ENCODE measurements at places on chromosomes 7 and 10. TPM values are rescaled to one million over a fixed set of nuclear protein-coding genes. Genes with fewer than 3 reads are reported as not detected.
A peak's percentile ranks its signal among the peaks of the same experiment; 100 is the strongest.

Gene CFAP46
- total RNA-seq: not detected

Gene TRIM73
- 26.2 TPM for total RNA-seq

Gene IDI2
- not detected for total RNA-seq

Gene DOCK1
- not detected for total RNA-seq

Gene HYAL4
- not detected for total RNA-seq

Gene LEP
- not detected for total RNA-seq

GRCh38 chr10:80261316-80262030, 28.0 kb downstream of the MAT1A start:
- no peak for DNase-seq

- DNase-seq: no peak
These were observed 3.1 kb downstream of the SLK start for GRCh38 chr10:103969857-103970627.

DNA sequence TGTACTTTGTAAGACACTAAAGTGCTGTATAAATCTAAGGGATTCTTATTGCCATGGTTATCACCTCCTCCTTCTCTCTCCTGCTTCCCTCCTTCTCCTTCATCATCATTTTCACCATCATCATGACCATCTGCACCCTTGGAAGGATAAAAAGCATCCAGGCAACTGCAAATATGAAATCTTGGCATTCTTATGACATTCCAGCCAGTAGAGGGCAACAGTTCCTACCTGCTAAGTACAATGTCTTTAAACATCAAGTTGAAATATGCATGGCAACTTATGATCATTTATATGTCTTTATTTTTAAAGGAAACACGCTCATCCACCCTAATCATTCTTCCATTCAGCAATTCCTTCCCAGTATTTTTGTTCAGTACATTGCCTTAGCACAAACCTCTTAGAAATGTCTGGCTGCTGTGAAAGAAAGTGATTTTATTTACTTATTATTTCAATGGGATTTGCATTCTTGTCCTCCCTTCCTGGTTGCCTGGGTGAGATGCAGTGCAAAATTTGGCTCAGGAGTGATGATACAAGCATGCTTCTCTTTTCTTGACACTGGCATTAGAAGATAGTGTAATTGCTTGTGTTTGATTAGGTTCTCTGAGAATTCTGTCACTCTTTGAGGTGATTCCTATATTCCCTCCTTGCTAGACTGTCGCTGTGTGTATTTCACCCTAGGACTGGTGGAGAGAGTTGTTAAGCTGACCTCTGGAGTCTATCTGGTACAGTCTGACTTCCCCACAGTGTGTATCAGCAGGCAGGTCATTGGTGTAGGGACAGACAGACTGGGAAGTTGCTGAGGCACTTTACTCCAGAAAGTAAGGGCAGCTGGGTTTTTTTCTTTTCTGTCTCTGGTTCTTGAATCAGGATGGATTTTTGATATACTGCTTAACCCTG, 188.5 kb upstream of the BMPER start:
- peak; percentile 27 for DNase-seq

- no peak for DNase-seq
These were observed 54.9 kb upstream of the ANK3 start for GRCh38 chr10:60444494-60445064.

DNA sequence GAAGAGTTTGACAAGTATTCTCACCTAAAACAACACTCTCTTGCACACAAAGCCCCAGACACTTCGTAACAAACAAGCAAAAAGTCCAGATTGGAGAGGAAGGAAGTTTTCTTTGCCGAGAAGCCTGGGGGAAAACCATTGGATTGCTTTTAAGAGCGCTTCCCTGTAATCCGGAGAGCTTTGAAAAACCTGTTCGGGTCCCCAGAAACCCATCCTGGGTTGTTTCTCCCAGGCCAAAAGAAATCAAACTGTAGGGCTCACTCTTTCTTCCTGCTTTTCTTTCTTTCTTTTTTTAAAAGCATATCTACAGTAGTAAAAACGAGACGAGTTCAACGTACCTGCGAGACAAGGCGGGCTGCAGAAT, 655 bp downstream of the SP8 start:
- DNase-seq: no peak

DNA sequence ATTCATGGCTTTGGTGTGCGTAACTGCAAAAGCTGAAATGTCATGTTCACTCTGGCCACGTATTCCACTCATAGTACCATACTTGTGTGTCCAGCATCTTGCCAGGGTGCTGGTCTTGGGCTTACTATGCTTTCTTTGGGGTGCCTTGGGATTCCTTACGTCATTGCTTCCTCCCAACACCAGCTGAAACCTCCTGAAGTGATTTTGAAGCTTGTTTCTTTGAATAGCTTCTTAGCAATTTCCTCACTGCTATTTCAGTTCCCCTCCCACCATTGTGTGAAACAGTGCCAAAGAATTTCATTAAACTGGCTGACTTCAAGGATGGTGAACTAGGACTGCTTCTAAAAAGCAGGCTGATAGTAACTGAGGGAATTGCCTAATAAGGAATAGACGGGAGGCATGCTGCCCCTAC, 36.9 kb downstream of the ENTPD1 start:
- no peak for DNase-seq

DNA sequence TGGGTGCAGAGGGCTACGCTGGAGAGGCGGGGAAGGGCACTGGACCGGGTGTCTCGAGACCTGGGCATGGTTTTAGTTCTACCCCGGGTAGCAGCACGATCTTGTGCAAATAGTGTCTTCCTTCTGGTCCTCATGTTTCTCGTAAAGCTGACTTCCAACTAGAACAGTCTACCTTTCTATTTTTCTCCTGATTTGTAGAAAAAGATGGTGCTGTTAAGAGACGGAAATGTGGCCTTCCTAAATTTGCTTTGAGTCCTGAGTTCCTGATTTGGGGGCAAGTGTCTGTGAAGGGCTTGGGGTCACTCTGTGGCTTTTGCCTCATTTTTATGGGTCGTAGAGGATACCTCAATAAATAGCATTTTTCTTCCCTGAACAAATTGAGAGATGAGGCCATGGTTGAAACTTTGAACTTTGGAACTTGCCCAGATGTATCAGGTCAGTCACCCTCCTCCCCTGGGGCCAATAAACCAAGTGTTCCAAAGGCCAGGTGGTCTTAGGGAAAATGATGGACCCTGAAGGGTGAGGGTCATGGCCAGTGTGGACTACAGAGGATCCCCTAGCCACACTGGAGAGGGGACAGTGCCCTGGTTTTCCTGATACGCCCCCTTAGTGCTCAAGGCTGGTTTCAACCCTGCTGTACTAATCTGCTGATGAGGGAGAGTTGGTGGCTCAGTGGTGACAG, 45.2 kb downstream of the GRK5 start:
- DNase-seq: no peak

DNA sequence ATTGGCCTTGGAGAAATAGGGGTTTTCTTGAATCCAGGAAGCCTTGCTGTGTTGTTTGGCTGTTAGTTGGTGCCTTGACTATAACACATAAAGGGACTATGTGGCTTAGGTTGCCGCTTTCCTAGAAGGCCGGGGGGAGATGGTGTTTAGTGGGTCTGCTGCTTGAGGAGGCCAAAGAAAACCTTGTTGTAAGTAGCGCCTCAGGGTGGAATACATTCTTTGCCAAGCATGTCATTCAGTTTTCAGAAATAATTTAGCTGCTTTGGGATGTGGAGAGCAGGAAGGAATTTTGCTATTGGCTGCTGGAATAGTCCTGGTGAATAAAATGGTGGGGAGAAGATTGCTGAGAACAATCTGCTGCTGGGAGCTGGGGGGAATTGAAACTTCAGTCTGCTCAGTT, 132.9 kb upstream of the WNT16 start:
- DNase-seq: no peak

GRCh38 chr10:112842832-112843360, 107.2 kb upstream of the TCF7L2 start:
- DNase-seq: peak; percentile 5

DNA sequence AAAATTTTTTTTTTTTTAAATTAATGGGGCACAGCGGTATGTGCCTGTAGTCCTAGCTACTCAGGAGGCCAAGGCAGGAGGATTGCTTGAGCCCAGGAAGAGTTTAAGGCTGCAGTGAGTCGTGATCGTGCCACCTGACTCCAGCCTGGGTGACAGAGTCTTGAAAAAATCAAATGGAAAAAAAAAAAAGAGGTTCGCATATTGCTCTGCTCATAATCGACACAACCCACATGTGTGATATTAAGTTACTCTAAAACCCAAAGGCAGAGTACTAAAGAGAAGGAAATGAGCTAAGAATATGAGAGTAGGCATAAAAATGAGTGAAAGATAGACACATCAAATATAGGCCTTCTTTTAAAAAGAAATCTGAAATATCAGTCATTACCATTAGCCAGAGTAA, 66.3 kb downstream of the IGF2BP3 start:
- DNase-seq: no peak

GRCh38 chr10:117757086-117757720, 214.7 kb downstream of the EMX2 start:
- no peak for DNase-seq

DNA sequence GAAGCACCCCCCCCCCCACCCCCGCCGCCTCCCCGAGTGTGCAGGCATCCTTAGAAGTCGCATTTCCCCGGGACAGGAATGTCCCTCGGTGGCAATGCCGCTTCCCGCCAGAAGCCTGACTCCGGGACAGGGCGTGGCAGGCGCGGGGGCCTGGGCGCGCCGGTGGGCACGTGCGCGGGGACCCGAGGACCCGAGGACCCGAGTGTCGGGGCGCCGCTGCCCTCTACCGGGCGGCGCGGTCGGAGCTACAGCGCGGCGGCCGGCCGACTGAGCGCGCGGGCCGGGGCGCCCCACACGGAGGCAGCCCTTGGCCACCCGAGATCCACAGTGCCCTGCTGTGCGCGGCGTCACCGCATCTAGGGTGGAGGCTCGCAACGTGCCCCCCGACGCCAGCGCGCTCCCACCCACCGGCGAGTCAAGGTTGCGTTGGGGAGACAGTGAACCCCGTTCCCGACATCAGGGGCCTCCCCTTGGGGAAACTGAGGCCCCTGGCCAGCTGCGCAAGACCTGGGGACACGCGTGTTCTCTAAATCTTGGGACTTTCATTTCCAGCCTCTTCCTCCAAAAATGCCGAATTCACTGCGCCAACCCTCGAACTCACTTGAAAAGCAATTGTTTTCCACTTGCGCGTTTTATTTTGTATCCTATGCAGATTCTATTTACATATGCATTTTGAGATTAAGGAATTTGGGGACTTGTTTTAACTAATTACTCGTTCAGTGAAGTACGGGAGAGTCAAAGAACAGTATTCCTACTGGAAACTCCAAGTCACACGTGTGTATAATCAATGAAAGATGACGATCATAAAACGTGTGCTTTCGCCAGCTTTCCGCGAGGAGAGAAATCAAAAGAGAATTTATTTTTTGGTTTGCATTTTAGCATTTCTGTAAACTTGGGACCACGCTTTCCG, 3.1 kb upstream of the CUX1 start:
- DNase-seq: peak; percentile 87

GRCh38 chr7:36784991-36785940, 61.0 kb upstream of the AOAH start:
- DNase-seq: no peak

GRCh38 chr10:43945908-43946307, 297.2 kb upstream of the ZNF32 start:
- DNase-seq: no peak
